CD8-positive, alpha-beta memory T cell (primary cell): ENCODE measurements at places on chromosomes 5 and 9. TPM values are rescaled to one million over a fixed set of nuclear protein-coding genes. Genes with fewer than 3 reads are reported as not detected.
A peak's percentile ranks its signal among the peaks of the same experiment; 100 is the strongest.

The ARSI gene
- polyA plus RNA-seq, result not detected

The PFN3 gene
- polyA plus RNA-seq, result not detected

The CD72 gene
- polyA plus RNA-seq, result 5.1 TPM

The AFAP1L1 gene
- not detected for polyA plus RNA-seq

GRCh38 chr5:110561510-110561909 is 165.0 kb downstream of the TMEM232 start:
- no peaks in the 10 kb centered on the region for H3K27me3 ChIP-seq
- H3K36me3 ChIP-seq, result no peaks in the 10 kb centered on the region
- H3K27ac ChIP-seq, result no peak overlapping the region
- no peak for DNase-seq

- DNase-seq, result no peak
- H3K27ac ChIP-seq, result no peak overlapping the region
- no peaks in the 10 kb centered on the region for H3K27me3 ChIP-seq
- peaks cover 32% of the 10 kb centered on the region for H3K4me1 ChIP-seq
- H3K36me3 ChIP-seq, result no peaks in the 10 kb centered on the region
- no peak overlapping the region for H3K4me3 ChIP-seq
These were observed 102.4 kb upstream of the PARP8 start for GRCh38 chr5:50564079-50564478.

DNA sequence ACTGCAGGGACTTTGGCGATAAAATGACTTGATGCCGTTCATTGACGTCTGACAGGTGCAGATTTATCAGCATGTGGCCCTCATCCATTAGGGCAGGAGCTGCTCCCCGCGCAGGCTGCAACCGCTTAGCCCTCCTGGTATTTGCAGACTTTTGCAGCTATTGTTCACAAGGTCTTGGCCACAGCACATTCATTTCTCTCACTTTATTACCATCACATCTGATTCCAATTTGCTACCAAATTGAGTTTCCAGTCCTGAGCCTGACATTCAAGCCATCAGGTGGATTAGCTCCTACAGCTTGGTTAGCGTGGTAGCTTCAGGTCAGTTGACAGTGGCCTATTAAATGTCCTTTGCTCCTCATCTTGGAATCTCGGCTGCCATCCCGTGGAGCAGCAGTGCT is 299.2 kb downstream of the CD180 start:
- no peaks in the 10 kb centered on the region for H3K27me3 ChIP-seq
- H3K27ac ChIP-seq, result no peak overlapping the region
- no peak for DNase-seq
- no peak overlapping the region for H3K4me3 ChIP-seq
- no peaks in the 10 kb centered on the region for H3K36me3 ChIP-seq

- H3K4me1 ChIP-seq, result no peaks in the 10 kb centered on the region
- DNase-seq, result no peak
These were observed 183.7 kb downstream of the PDE4D start for GRCh38 chr5:59709846-59710245.

DNA sequence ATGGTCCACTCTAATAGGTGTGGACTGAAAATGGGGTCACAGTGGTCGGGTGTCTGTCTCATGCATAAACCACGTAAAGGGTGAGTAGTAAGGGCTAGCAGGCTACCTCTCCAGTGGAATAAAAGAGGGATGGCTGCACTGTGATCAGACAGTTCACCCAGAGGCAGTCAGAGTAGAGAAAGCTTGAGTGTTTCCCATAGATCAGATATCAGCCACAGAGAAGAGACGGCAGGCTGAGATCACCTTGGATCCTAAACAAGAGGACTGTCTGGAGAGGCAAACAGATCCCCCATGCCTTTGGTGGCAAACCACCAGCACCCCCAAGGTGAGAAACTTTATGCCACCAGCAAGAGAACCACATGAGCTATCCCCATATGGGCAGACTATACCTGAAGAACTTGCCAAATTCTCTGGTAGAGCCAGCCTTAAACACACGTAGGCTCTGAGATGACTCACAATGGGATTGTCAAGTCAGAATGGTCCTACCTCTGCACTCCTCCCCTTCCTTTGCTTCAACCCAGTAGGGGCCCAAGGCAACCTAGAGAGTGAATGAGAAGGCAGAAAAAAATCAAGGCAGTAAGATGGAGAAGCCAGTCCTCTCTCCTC is 205.2 kb upstream of the MAP3K1 start:
- H3K36me3 ChIP-seq, result no peaks in the 10 kb centered on the region
- H3K27me3 ChIP-seq, result no peaks in the 10 kb centered on the region
- DNase-seq, result no peak
- no peak overlapping the region for H3K4me3 ChIP-seq
- H3K27ac ChIP-seq, result no peak overlapping the region

- no peaks in the 10 kb centered on the region for H3K36me3 ChIP-seq
- H3K4me3 ChIP-seq, result no peak overlapping the region
- H3K4me1 ChIP-seq, result no peaks in the 10 kb centered on the region
- no peak for DNase-seq
- peaks cover 25% of the 10 kb centered on the region for H3K27me3 ChIP-seq
These were observed 29.6 kb downstream of the LHX2 start for GRCh38 chr9:124040935-124041816.

DNA sequence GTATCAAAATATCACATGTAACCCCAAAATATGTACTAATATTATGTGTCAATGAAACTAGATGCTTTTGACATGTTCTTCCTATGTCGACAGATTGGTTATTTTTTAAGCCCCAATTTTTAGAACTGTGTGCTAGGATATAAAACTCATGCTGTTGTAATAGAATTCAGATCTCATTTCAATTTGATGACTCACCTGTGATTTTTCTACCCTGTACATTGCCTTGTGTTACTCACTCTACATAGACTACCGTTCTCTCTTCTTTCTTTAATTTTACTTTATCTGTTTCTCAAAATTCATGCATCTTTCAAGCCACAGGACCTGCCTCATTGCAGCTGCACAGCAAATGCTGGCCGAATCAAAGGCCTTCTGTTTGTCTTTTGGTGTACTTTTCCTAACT is 284.5 kb downstream of the MAT2B start:
- H3K4me1 ChIP-seq, result no peaks in the 10 kb centered on the region
- H3K4me3 ChIP-seq, result no peak overlapping the region
- DNase-seq, result no peak
- no peaks in the 10 kb centered on the region for H3K27me3 ChIP-seq

GRCh38 chr5:81194633-81195334 is 38.3 kb upstream of the CKMT2 start:
- no peaks in the 10 kb centered on the region for H3K36me3 ChIP-seq
- no peak overlapping the region for H3K4me3 ChIP-seq
- no peak overlapping the region for H3K27ac ChIP-seq
- peak; percentile 64 for DNase-seq

- H3K4me1 ChIP-seq, result no peaks in the 10 kb centered on the region
- no peaks in the 10 kb centered on the region for H3K27me3 ChIP-seq
- no peak for DNase-seq
These were observed 190.5 kb upstream of the PPP1R26 start for GRCh38 chr9:135289081-135289491.

DNA sequence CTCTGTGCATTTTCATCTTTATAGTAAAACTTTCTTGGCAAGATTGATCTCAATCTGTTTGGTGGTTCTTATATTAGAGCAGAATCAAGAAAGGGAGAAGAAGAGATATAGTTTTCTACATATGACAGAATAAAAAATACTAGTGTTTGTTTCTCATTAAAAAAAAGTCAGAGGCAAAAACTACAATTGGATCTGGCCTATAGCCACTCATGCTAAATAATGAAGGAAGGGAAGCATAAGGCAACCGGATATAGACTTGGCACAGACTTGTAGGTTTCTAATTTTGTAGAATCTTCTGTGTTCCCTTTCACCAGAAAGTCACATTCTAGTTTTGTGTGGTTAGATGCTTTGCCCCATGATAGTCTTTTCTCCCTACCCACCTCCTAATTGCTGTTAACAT is 306.2 kb downstream of the PIK3R1 start:
- H3K4me1 ChIP-seq, result no peaks in the 10 kb centered on the region
- no peaks in the 10 kb centered on the region for H3K27me3 ChIP-seq
- no peak for DNase-seq

GRCh38 chr9:112007575-112008240 is 111.1 kb downstream of the UGCG start:
- no peak overlapping the region for H3K27ac ChIP-seq
- H3K4me1 ChIP-seq, result peaks cover 5% of the 10 kb centered on the region
- DNase-seq, result no peak
- H3K36me3 ChIP-seq, result no peaks in the 10 kb centered on the region
- no peaks in the 10 kb centered on the region for H3K27me3 ChIP-seq
- H3K4me3 ChIP-seq, result no peak overlapping the region

GRCh38 chr9:78325846-78326360 is 29.0 kb downstream of the PSAT1 start:
- H3K4me1 ChIP-seq, result no peaks in the 10 kb centered on the region
- no peak overlapping the region for H3K4me3 ChIP-seq
- no peak for DNase-seq
- no peaks in the 10 kb centered on the region for H3K27me3 ChIP-seq
- no peaks in the 10 kb centered on the region for H3K36me3 ChIP-seq

GRCh38 chr5:24272741-24273140 is 372.0 kb downstream of the CDH10 start:
- DNase-seq, result no peak
- no peaks in the 10 kb centered on the region for H3K27me3 ChIP-seq
- H3K4me3 ChIP-seq, result no peak overlapping the region
- H3K4me1 ChIP-seq, result no peaks in the 10 kb centered on the region

GRCh38 chr9:27864644-27865438 is 291.6 kb upstream of the C9orf72 start:
- no peaks in the 10 kb centered on the region for H3K27me3 ChIP-seq
- no peak overlapping the region for H3K27ac ChIP-seq
- no peak for DNase-seq
- no peaks in the 10 kb centered on the region for H3K36me3 ChIP-seq
- H3K4me1 ChIP-seq, result no peaks in the 10 kb centered on the region
- H3K4me3 ChIP-seq, result no peak overlapping the region

- H3K4me3 ChIP-seq, result no peak overlapping the region
- no peaks in the 10 kb centered on the region for H3K36me3 ChIP-seq
- H3K27ac ChIP-seq, result no peak overlapping the region
- no peaks in the 10 kb centered on the region for H3K27me3 ChIP-seq
These were observed 10.0 kb downstream of the SLIT3 start for GRCh38 chr5:169290895-169291294.

DNA sequence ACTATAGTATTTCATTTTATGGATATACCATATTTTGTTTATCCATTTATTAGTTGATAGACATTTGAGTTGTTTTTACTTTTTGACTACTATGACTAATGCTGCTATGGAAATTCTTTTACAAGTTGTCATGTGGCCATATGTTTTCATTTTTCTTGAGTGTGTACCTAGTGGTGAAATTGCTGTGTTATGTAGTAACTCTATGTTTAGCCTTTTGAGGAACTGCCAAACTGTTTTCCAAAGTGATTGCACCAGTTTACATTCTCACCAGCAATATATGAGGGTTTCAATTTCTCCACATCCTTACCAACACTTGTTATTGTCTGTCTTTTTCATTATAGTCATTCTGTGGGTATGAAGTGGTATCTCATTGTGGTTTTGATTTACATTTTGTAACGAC is 75.4 kb downstream of the GRIA1 start:
- H3K4me1 ChIP-seq, result no peaks in the 10 kb centered on the region
- H3K27me3 ChIP-seq, result no peaks in the 10 kb centered on the region
- H3K4me3 ChIP-seq, result no peak overlapping the region
- DNase-seq, result no peak

- H3K27ac ChIP-seq, result no peak overlapping the region
- H3K36me3 ChIP-seq, result no peaks in the 10 kb centered on the region
- no peaks in the 10 kb centered on the region for H3K27me3 ChIP-seq
- DNase-seq, result no peak
- H3K4me3 ChIP-seq, result no peak overlapping the region
- no peaks in the 10 kb centered on the region for H3K4me1 ChIP-seq
These were observed 107.2 kb downstream of the ASTN2 start for GRCh38 chr9:117307701-117308100.
